Kasumi-1 (cell line): ENCODE measurements at places on chromosomes 3 and 15.

DNA sequence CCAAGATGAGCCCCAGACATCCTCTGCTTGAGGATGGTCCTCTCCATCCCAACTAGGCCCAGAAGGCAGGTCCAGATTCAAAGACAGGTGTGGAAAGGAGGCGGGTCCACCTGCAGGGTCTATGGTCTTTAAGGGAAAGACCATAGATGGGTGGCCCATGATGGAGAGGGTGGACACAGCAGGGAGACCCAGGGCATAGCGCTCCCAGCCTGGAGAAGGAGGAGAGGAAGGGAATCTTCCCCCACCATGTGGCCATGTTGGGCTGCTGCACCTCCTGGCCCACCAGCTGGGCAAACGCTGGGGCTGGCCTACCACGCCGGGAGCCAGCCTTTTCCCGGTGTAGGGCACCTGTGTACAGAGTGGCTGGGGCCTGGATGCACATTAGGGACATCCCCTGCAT, 265.2 kb upstream of the TLE3 start:
- peak; percentile 36 for DNase-seq

DNA sequence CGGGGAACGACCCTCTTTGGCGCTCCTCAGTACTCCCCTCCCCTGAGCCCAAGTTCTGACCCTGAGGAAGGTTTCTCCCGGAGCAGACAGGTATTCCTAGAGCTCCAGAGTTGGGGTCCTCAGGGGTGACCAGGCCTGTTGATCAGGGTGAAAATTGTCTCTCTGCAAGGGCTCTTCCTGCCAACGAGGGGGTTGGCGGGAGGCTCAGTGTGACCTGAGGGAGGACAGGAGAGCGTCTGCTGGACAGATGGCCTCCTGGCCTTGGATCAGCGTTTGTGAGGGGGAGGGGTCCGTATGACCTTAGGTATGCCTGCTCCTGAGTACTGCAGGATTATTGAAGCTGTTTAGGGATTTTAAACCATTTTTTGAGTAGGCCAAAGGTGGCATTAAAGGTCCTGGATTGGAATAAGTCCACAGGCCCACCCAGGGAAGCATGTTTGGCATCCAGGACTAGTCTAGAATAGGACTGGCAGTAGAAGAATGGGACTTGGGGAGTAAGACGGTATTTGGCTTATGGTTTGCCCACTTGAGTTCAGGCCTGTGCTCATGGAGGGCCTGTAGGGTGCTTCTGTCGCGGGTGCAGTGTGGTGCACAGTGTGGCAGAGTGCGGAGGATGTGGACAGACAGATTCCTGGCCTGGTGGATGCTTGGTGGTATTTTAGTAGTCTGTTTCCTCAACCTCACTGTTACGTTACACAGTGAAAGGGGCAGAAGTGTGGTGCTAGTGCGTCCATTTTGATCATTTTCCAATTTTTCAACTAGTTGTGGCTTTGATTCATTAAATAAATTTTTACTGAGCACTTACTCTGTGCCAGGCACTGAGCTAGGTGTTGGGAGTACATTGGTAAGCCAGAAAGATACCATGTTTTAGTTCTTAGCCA, 959 bp downstream of the ZNF592 start:
- DNase-seq, result peak; percentile 49

DNA sequence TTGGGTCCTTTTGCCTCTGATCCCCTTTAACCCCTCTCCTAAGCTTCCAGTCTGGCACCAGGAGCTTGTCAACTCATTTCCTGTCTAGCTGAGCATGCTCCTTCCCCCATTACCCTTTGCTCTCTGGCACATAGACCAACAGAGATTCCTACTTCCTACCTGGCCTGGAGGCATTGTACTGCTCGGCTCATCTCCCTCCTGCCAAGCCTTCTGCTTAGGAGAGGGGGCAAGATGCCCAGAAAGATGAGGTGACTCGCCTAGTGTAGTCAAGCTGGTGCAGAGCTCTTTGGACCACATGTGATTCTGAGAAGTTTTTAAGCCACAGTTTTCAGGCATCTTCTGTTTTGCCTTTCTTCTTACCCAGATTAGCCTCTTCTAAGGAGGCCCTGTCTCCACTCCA, 95.4 kb downstream of the ZNF621 start:
- DNase-seq, result no peak

- DNase-seq, result no peak
Measured at GRCh38 chr3:14481646-14482036, 58.5 kb downstream of the GRIP2 start.

DNA sequence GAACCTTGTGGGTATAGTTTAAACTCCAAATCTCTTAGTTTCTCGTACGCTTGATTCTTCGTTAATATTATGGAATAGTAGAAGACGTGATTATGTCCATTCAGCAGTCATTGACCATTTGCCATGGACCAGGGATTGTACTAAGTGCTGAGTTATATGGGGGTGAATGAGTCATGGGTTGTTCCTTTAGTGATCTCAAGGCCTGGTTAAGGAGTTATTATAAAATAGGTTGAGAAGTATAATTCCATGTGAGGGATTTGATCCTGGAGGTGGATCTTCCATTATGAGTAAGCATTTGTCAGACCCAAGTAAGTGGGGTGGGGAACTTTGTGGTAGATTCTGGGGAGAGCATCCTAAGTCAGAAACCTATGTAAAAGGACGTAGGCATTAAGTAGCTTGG, 15.4 kb downstream of the NR2C2 start:
- DNase-seq, result no peak

- DNase-seq, result no peak
Measured at GRCh38 chr3:141060327-141060726, 9.2 kb downstream of the SPSB4 start.

- no peak for DNase-seq
Measured at GRCh38 chr3:100880845-100881244, 112.4 kb downstream of the ABI3BP start.

- no peak for DNase-seq
Measured at GRCh38 chr15:77623755-77624524, 8.8 kb downstream of the LINGO1 start.

- DNase-seq, result no peak
Measured at GRCh38 chr15:37015035-37015434, 85.3 kb downstream of the MEIS2 start.

DNA sequence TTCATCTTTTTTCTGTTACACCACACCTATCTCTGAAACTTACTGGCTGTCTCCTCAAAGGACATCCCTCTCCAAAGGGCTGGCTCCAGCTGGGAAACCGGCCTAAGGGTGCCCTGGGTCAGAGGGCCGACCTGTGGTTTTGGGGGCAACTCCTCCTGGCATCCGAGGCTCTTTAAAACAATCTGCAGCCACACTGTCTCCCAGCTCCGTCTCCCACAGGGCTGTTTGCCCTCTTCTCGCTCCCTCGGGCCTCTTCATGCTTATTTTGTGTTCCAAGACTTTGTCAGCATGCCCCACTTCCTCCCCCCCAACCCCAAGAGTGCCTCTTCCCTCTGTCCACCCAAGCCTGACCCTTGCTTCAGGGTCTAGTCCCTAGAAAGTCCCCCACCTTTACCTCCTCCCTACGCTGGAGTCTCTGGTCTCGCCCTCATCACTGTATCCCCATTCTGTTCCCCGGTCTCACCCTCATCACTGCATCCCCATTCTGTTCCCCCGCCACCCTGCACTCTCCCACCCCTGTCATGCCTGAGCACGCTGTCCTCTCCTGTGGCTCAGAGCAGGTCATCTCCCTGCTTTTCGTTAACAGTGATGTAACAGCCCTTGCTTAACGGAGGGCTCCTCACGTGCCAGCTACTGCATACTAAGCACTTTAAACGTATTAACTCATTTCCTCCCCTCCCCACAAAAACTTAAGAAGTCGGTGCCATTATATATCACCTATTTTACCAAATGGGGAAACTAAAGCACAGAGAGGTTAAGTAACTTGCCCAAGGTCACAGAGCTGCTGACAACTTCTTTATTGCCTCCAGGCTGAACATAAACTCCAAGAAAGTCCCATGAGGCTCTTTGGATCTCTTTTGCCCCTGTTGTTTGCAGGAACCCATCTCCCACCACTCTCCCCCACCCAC, 1.1 kb upstream of the CSK start:
- peak; percentile 46 for DNase-seq

DNA sequence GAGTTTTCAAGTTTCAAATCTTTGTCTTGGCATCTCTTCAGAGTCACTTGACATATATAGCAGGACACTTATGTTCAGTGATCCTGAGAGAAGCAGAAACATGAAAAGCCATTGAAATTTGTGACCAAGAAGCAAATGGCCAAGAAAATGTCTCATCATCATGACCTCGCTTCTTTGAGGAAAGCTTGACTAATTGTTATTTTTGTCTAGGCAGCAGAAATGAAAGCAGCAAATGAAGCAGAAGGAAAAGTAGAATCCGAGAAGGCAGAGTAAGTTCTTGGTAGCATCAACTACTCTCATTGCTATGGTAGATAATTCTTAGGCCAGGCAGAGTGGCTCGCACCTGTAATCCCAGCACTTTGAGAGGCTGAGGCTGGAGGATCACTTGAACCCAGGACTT, 127.7 kb upstream of the CHRM5 start:
- DNase-seq, result no peak

- no peak for DNase-seq
Measured at GRCh38 chr3:31010491-31010890, 116.0 kb upstream of the GADL1 start.

DNA sequence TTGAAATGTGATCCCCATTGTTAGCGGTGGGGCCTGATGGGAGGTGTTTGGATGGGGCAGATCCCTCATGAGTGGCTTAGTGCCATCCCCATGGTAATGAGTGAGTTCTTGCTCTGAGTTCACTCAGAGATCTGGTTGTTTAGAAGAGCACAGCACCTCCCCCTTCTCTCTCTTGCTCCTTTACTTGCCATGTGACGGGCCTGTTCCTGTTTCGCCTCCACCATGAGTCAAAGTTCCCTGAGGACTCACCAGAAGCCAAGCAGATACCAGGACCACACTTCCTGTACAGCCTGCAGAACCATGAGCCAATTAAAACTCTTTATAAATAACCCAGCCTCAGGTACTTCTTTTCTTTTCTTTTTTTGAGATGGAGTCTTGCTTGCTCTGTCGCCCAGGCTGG, 46.6 kb downstream of the ANP32A start:
- DNase-seq, result no peak

DNA sequence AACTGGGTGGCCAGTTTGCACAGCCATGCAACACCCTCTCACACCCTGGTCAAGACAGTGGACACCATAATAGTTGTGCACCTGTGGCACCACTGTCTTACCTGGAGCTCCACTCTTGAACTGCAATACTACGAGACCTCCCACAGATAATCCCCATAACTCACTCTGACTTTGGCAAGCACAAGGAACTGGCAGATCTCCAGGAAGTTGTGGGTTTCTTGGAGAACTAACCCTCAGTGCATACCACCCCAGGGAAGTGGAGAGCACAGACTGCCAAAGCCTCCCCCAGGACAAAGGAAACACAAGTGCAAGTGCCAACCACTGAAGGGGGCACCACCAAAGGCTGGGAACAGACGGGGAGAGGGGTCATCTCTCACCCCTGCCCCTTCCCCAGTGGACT, 318.6 kb downstream of the SUCLG2 start:
- peak; percentile 40 for DNase-seq

GRCh38 chr3:145678401-145678800, 482.6 kb downstream of the PLOD2 start:
- DNase-seq, result no peak

- DNase-seq, result peak; percentile 12
Measured at GRCh38 chr15:75347222-75348033, 589 bp downstream of the NEIL1 start.

DNA sequence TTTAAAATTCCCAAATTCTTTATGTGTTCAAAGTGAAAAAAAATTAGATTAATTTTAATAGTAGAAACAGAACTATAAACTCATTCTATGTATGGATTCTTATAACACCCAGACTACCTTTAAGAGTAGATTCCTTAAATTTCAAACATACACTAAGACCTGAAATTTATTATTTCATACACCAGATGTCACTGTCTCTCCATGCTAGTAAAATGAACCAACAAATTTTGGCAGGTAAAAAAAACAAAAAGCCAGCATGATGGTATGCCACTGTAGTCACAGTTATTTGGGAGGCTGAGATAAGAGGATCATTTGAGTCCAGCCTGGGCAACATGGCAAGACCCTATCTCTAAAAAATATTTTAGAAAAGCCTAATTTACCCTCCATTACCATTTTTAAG, 461.3 kb upstream of the NAALADL2 start:
- peak; percentile 49 for DNase-seq

DNA sequence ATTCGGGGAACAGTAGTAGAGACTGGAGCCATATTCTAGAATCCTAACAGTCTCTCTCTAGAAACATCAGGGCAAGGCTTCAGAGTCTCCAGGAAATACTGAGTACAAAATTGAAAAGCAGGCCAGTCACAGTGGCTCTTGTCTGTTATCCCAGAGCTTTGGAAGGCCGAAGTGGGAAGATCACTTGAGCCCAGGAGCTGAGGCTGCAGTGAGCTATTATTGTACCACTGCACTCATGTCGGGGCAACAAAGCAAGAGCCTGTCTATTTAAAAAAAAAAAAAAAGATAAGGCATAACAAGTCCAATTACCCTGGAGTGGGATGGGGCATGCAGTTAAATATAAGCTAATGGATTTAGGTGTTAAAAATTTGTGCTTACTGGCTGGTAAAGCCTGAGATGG, 79.0 kb downstream of the SEMA6D start:
- no peak for DNase-seq

DNA sequence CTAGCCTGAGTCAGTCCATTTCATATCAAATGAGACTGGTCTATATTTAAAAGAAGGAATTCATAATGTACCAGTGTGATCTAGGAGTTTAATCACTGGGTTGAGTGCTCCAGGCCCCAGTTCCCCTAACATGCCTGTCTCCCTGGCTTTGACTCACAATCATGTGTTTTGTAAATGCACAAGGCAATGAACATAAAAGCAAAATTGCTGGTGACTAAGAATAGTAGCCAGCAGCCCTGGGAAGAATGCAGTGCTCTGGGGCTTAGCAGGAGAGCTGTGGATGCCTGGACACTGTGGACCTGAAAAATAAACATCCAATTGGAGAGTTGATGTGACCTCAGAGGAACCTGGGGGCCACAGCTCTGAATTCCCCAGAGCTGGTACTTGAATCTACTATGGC, 50.3 kb downstream of the SYNPR start:
- DNase-seq, result no peak

- no peak for DNase-seq
Measured at GRCh38 chr3:128359846-128360642, 106.6 kb downstream of the DNAJB8 start.

DNA sequence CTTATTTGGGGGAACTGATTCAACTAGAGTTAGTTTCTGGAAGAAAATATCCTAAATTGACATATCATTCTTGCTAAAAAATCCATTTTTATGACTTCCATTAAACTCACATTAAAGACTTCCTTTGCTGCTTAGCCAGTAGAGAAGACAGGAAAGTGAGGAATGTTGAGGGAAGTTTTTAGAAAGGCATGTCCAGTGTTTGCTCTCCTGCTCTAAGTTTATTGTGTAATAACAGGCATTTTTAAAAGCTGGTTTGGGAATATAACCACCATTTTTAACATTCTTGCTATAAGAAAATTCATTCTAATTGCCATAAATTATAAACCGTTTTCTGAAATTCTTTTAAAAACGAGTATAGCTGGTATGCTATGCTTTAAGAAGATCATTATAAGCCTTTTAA, 428.0 kb downstream of the RAP2B start:
- no peak for DNase-seq

DNA sequence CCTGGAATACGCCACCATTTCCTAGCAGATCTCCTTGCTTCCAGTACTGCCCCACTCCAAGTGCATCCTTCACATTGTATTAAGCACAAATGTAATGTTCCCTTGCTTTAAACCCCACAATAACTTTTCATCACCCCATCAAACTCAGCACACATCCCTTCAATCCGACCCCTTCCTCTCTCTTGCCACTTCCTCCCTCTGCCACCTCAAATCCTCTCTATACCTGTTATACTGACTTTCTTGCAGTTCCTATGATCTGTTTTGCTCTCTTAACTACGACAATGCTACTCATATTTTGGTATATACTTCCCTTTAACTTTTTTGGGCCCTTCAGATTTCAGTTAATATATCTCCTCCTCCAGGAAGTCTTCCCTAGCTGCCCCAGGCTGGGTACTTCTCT, 14.1 kb downstream of the PARL start:
- peak; percentile 3 for DNase-seq
